ENCODE measurements at places on chromosomes 11 and 22.
A peak's percentile ranks its signal among the peaks of the same experiment; 100 is the strongest.

GRCh38 chr11:106958517-106959248 is 59.6 kb downstream of the GUCY1A2 start:
- DNase-seq: no peak

DNA sequence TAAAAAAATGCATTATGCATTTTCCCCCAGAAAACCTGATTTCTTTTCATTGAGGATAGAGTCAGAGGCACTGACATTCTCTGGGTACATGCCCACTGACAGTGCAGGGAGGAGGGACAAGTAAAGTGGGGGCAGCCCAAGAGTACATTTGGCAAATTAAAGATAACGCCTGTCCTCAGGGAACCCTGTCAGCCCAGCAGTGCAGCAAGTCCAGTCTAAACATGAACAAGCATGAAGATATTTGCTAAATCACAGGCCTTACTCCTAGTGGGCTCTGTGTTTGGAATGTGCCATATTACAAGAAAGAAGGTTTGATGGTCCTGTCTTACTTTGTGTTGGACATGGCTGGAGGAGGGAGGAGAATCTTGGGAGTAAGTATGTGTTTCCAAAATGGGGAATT is 37.9 kb downstream of the AMOTL1 start:
- no peak for DNase-seq

DNA sequence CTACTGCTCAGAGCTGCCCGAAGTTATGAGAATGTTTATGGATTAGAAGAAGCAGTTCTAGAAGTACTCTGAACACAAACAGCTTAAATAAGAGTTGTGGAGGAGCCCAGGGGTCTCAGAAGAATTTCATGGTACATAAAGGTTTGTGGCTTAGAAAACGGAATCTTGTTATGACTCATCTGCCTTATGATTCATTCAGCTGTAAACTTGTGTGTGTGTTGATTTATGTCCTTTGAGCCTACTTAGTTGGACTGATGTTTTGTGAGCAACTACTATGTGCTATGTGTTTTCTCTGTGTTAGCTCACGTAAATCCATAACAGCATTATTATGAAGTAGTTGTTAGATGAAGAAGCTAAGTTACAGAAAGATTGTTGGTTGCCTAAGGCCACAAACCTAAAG is 203.7 kb downstream of the PGR start:
- no peak for DNase-seq

DNA sequence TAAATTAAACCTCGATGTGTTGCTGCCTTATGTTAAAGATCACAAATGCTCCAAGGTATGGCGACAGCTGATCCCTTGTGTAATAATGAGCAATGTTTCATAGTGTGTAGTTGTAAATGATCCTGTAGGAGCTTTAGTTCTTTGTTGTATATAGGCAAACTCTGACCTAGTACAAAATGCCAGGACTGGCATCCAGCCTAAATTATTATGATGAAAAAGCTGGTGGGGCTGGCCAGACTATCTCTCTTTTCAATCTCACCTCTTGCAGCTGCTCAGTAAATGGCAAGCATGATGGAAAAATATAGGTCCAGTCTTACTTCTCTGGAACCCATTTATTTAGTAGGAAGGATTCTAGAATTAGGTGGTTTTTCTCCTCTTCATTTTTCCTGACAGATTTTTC is 345.1 kb upstream of the C11orf87 start:
- DNase-seq: no peak

DNA sequence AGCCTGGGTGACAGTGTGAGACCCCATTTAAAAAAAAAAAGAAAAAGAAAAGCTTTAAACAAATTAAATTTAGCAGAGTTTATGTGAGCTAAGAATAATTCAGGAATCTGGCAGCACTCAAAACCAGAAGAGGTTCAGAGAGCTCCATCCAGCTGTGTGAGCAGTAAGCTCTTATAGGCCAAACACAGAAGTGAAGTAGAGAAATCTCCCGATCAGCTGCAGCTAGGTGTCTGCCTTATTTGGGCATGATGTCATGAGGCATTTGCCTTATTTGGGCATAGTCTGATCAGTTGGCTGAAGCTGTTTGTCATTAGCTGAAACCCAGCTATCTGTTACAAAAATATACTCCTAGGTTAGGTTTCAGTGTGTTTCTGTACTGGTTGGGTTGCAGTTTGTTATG is 8.2 kb downstream of the MS4A15 start:
- no peak for DNase-seq

- peak; percentile 77 for DNase-seq
Measured at GRCh38 chr22:20624161-20624616, 116.8 kb downstream of the MED15 start.

DNA sequence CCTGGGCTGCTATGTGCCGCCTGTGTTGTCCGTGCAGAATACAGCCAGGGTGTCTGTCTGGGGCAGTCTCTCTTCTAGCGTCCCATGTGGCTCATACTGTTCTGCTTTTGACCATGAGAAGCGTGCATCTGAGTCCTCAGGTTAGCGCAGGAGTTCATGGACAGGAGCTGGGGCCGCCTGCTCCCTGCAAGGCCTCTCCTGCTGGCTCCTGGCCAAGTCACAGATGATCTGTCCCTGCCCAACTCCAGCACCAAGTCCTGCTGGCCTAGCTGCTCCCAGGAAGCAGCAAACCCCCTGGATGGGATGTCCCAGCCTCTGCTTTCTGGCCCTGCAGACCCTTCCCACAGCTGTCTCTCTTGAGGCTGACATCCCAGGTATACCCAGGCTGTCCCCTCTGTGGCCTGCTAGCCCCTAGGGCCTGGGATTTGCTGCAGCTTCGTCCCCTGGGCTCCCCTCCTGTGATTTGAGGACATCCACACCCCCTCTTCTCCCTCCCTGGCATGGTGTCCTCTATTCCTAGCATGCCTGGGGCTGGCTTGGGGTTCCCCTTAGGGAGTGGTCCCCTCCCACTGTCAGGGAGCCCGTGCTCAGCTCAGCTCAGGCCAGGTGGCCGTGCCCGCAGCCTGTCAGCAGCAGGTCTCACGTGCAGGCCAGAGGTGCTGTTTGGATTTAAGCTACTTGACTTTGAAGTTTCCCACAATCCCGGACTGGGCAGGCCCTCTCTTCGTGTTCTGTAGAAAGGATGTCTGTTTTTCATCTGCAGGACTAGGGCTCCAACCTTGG is 17.8 kb downstream of the PRR5 start:
- no peak for DNase-seq

GRCh38 chr11:70810133-70810532 is 411.8 kb downstream of the CTTN start:
- no peak for DNase-seq

GRCh38 chr11:43975629-43976028 is 33.2 kb downstream of the C11orf96 start:
- no peak for DNase-seq

GRCh38 chr11:93072229-93072914 is 102.9 kb downstream of the MTNR1B start:
- no peak for DNase-seq

- DNase-seq: no peak
Measured at GRCh38 chr11:21775911-21776310, 417.0 kb upstream of the ANO5 start.

DNA sequence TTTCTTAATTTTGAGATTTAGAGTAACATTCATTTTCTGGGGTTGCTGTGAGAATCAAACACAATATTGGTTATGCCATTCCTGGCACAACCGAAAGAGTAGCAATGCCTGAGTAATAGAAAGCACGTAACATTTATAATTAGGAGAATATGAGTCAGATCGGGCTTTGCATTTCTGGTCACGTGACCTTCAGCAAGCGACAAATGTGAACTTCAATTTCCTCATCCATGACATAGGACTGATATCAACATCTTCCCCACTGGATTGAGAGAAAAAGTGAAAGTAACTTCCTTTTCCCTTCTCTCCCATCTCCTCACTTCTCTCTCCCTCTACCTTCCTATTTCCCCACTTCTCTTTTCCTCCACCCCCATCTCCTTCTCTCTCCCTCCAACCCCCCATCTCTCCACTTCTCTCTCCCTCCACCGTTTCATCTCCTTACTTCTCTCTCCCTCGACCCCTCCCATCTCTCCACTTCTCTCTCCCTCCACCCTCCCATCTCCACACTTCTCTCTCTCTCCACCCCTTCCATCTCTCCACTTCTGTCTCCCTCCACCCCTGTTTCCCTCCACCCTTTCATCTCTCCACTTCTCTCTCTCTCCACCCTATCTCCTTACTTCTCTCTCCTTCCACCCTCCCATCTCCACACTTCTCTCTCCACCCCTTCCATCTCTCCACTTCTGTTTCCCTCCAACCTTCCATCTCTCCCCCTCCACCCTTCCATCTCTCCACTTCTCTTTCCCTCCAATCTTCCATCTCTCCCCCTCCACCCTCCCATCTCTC is 33.5 kb upstream of the CAT start:
- DNase-seq: no peak

GRCh38 chr11:6572215-6572614 is 31.2 kb downstream of the RRP8 start:
- DNase-seq: no peak

GRCh38 chr11:61328351-61328750 is 4.6 kb downstream of the DDB1 start:
- DNase-seq: no peak

DNA sequence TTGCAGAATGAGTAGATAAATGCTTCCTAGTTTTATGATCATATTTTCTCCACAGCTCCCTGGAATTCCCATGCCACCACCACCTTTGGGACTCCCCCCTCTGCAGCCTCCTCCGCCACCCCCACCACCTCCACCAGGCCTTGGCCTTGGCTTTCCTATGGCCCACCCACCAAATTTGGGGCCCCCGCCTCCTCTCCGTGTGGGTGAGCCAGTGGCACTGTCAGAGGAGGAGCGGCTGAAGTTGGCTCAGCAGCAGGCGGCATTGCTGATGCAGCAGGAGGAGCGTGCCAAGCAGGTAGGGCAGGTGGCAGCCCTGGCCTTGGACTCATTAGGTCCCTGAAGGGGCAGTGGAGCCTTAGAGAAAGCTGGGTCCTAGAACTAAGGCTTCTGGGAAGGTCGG is 2.9 kb downstream of the SF3B2 start:
- no peak for DNase-seq

- DNase-seq: peak; percentile 80
Measured at GRCh38 chr11:2892215-2892966, 6.8 kb upstream of the CDKN1C start.

Data from stimulated activated CD8-positive, alpha-beta memory T cell treated with anti-CD3 and anti-CD28 coated beads, Interleukin-4, amount 100 ng/mL, for 48 hours (primary cell).